ENCODE measurements at places on chromosomes 4 and X.

DNA sequence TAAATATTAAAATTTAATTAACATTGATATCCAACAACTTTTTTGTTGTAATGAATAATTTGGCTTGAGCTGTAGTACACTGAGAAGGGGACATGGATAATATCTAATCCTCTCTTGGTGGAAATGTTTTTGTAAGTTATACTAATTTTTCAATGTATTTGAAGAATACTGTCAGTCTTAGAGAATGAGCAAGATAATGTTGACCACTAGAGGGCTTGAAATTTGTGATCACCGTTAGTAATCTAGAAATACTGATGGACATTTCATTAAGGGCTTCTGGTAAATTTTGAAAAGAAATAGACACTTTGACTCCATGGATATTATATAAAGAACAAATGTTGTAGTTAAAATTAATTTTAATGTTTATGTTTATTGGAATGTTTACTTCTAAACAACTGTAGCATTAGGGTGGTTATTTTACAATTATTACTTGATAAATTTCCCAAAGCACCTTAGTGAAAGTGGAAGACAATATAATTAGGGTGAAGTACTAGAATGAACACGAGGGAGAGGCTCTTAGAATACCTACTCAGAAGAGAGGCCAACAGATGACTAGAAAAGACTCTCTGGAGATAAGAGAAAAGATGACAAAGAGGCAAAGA, 20.0 kb upstream of the CAMK2D start:
- no peak for DNase-seq

DNA sequence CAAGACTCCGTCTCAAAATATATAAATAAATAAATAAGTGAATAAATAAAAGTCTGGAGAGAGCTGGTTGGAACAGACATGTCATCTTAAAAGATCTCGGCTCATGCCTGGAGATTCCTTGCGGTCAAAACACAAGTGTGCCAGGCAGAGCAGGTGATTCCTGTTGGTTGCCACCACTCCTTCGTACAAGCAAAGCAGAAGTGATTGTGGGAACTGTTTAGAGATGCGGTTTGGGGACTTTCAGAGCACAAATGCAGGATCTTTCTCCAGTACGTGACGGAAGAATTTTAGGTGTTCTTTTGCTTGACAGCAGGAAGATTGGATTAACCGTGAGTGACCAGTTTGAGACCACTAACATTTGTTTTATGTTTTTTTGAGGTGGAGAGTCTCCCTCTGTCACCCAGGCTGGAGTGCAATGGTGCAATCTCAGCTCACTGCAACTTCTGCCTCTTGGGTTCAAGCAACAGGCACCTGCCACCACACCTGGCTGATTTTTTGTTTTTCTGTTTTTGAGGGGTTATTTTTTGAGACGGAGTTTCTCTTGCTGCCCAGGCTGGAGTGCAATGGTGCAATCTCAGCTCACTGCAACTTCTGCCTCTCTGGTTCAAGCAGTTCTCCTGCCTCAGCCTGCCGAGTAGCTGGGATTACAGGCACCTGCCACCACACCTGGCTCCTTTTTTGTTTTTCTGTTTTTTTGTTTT, 2.8 kb upstream of the CRLF2 start:
- DNase-seq = no peak

GRCh38 chr4:86908251-86908657, 16.0 kb upstream of the C4orf36 start:
- no peak for DNase-seq

GRCh38 chrX:9846631-9847030, 60.4 kb downstream of the SHROOM2 start:
- no peak for DNase-seq

GRCh38 chr4:139901531-139902320, 236.1 kb downstream of the MGST2 start:
- no peak for DNase-seq

DNA sequence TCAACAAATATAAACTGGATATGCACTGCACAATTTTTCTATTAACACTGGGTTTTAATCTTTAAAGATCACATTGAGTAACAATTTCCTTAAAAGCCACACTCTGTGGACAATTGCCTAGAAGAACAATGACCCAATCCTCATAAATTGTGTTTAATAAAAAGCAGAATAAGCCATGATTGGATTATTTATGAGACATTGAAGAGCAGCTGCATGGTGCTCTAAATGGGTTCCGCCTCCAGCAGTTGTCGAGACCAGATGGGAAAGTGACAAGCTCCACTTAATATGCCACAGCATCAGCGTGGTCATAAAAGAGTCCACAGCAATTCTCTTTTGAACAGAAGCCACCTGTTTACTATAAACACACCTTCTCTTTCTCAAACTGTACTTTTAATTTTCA, 635.2 kb upstream of the FRG1 start:
- no peak for DNase-seq

- DNase-seq = no peak
Measured at GRCh38 chr4:107913283-107913899, 18.0 kb upstream of the CYP2U1 start.

DNA sequence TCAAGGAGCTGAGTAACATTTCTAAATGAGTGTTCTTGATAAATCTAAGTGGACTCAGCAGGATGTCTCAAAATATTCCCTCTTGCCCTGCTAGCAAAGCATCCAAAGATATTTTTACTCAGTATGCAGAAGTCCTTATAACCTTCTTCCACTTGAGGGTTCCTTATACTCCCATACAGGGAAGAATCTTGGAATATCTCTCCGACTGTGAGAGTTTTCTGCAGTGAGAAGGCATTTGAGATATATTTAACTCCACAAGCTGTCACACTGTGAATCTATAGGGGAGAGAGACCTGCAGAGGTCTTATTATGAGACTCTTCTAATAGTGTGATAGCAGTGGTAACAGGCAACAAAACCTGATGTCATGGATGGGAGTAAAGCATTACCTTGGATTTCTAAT, 1034.5 kb upstream of the PABPC4L start:
- DNase-seq = no peak

DNA sequence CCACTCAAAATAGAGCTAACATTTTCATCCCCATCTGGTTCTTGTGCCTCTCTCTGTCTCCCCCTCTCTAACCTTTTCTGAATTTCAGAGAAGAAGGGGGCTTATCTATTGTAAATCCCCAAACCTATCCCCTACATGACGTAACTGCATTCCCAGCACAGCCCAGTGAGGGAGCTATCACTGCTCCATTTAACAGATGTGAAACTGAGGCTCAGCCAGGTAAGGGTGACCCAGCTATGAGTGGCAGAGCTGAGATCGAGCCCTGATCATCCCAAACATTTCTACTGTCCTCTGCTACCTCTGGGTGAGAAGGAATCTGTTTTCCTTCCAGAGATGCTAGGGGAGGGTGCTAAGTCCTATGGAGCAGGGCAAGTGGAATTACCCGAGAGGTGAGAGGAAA, 107.5 kb downstream of the SLC2A9 start:
- no peak for DNase-seq

- no peak for DNase-seq
Measured at GRCh38 chrX:5683996-5684395, 544.7 kb downstream of the NLGN4X start.

- DNase-seq = no peak
Measured at GRCh38 chrX:139933904-139934303, 1.1 kb upstream of the ATP11C start.

GRCh38 chr4:82425478-82425877, 4.8 kb downstream of the HNRNPDL start:
- DNase-seq = no peak

DNA sequence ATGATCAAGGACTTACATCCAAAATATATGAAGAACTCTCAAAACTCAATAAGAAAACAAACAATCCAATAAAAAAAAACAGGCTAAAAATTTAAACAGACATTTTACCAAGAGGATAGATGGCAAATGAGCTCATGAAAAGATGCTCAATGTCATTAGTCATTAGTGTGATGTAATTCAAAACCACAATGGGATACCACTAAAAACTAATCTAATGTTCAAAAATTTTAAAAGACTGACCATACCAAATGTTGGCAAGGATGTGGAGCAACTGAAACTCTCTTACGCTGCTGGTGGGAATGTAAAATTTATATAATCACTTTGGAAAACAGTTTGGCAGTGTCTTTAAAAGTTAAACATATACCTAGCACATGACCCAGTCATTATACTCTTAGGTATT, 43.7 kb downstream of the RPS6KA6 start:
- DNase-seq = no peak

- DNase-seq = no peak
Measured at GRCh38 chrX:118780509-118780908, 43.1 kb upstream of the ZCCHC12 start.

DNA sequence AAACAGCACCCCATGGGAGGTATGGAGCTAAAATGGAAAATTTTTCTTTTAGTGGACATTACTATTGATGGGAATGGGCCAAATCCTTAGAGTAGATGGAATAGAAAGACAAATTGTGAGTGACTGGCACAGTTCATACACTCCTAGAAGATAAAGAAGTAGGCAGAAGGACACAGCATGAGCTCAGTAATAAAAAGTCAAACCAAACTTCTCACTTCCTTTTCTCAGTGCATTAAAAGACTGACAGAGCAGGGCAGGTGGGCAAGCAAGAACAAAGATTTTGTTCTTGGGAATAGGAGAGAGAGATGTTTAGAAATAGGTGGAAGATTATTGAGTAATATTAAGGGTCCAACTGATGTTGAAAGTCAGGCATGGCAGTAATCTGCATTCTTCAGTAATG, 132.5 kb downstream of the ATP10D start:
- DNase-seq = no peak

DNA sequence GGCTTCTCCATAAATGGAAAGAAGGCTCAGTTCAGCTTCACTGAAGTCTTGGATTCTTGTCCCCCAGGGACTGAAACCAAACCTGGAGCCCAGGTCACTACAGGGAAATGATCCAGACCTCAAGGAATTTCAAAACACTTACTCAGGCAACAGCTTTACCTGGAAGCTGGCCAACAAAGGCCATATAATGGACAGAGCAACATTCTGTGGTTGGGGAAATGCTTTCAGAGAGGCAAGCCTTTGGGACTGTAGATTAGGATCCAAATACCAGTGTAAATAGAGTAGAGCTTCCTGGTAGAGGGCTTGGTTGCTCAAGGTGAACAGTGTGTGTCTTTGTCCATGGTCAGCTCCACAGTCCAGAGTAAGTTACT, 57.0 kb upstream of the PROM1 start:
- peak; percentile 71 for DNase-seq

DNA sequence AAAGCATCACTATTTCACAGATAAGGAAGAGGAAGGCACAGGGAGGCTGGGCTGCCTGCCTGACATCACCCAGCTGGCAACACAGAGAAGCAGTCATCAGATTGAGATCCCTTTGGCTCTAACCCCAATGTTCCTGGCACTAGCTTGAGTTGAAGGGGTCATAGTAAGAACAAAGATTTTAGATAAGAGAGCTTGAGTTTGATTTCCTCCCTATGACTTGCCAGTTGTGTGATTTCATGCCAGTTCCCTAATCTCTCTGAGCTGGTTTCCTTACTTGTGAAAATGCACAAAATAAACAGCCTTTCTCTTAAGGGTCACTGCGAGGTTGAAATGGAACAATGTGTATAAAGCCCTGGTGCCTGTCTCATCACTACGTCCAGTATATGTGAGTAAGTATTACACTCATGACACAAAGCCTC, 475.4 kb upstream of the HS3ST1 start:
- DNase-seq = no peak

GRCh38 chr4:18536428-18536827, 514.9 kb upstream of the LCORL start:
- no peak for DNase-seq

GRCh38 chr4:17068392-17068791, 169.9 kb upstream of the LDB2 start:
- no peak for DNase-seq

DNA sequence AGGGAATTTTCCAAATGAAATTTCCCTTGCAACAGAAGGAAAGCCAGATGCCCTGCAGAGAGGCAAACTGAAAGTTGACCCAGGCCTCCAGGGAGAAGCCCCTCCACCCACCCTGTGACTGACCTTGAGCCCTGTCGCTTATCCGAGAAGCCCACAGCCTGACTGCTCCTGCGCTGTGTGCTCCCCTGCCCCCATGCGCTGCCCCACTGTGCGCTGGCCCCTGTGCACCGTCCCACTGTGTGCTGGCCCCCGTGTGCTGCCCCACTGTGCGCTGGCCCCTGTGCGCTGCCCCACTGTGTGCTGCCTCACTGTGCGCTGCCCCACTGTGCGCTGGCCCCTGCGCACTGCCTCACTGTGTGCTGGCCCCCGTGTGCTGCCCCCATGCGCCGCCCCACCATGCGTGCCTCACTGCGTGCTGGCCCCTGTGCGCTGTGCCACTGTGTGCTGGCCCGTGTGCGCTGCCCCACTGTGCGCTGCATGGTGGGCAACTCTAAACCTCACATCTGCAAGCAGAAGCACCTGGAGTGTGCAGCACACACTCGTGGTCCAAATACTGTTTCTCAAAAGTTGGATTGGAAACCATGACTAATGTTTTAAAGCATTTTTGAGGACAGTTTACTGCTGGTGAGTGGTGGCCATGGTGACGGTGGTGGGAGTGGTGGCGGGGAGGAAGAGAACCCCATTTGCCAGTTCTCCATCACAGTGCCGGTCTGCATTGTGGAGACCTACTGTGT, 8.3 kb upstream of the GRPEL1 start:
- DNase-seq = no peak

- no peak for DNase-seq
Measured at GRCh38 chr4:121212806-121213205, 48.7 kb upstream of the TNIP3 start.

- no peak for DNase-seq
Measured at GRCh38 chrX:74292808-74293123, 11.2 kb upstream of the ZCCHC13 start.

GRCh38 chrX:1578511-1579173, 12.8 kb upstream of the AKAP17A start:
- DNase-seq = no peak

- DNase-seq = no peak
Measured at GRCh38 chr4:145003675-145004074, 94.3 kb downstream of the ANAPC10 start.

GRCh38 chrX:75781611-75782010, 3.4 kb downstream of the MAGEE2 start:
- no peak for DNase-seq

GRCh38 chr4:174490451-174490961, 31.8 kb downstream of the HPGD start:
- DNase-seq = peak; percentile 1

DNA sequence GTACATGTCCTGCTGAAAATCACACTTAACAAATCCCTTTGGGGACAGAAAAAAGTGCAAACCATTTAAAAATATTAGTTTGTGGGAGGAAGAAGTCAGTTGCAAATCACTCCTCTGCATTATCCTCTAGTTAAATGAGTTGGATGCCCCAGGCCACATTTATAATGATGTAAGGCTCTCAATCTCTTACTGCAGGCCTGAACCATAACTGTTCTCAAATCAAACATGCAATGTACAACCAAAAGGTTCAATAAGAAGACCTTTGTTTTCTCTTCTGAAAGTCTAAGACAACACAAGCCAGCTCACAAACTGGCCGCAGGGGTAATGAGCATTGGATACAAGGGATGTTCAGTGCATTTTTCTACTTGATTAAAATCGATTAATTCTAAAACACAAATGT, 39.7 kb downstream of the IGFBP7 start:
- no peak for DNase-seq

- DNase-seq = no peak
Measured at GRCh38 chr4:1255151-1255550, 6.2 kb upstream of the CTBP1 start.

- DNase-seq = no peak
Measured at GRCh38 chrX:153408221-153408721, 3.0 kb upstream of the ZFP92 start.

GRCh38 chr4:119518915-119519410, 109.6 kb downstream of the PDE5A start:
- no peak for DNase-seq

GRCh38 chr4:123841447-123842121, 445.0 kb downstream of the SPRY1 start:
- DNase-seq = no peak
